Muscle of leg (tissue), 16 donors: ENCODE measurements at places on chromosomes 3 and 15. TPM values are rescaled to one million over a fixed set of nuclear protein-coding genes. Genes with fewer than 3 reads are reported as not detected.

NR2E3 gene
- 3.4 TPM for total RNA-seq

LHFPL4 gene
- total RNA-seq: under 0.01 TPM

SCN5A gene
- 1.9 TPM for total RNA-seq

DAZL gene
- not detected for total RNA-seq

KBTBD8 gene
- total RNA-seq: 3.2 TPM

ERC2 gene
- total RNA-seq: 2.0 TPM

IL17RB gene
- total RNA-seq: 0.93 TPM
